ENCODE measurements at places on chromosomes 4 and X.

- no peak for DNase-seq
These were observed 5.4 kb downstream of the SLC25A6 start for GRCh38 chrX:1386338-1387127.

DNA sequence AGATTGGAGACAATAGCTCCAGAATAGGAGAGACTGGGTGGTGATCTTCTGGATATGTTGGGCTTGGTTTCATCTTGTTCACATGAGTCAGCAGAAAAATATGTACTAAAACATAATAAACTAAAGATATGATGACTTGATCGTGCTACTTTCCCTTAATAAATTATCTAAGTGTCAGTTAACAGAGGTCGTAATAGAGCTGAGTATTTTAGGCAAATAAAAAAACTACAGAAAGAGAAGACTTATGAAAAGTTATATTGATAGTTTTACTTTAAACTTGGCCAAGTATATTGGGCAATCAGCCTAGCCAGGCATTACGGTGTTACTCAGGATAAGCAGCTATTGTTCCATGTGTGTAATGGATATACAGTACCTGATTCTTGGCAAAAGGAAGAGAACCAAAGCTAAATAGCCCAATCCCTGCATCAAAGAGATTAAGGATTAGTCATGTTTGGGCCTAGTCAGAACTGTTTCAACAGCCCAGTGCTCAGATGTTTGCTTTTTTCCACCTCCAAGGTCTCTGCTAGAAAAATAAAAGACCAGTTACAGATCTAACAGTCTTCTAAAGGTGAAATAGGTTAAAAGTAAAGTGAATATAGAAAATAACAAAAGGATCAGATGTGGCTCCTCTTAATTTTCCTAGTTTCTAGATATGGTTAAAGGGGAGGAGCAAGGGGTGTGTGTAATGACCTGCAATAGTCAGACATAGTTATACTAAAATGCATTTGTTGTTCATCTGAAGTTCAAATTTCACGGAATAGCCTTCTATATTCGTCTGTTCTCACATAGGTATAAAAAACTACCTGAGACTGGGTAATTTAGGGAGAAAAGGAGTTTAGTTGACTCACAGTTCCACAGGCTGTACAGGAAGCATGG is 262.6 kb downstream of the ADGRL3 start:
- no peak for DNase-seq

DNA sequence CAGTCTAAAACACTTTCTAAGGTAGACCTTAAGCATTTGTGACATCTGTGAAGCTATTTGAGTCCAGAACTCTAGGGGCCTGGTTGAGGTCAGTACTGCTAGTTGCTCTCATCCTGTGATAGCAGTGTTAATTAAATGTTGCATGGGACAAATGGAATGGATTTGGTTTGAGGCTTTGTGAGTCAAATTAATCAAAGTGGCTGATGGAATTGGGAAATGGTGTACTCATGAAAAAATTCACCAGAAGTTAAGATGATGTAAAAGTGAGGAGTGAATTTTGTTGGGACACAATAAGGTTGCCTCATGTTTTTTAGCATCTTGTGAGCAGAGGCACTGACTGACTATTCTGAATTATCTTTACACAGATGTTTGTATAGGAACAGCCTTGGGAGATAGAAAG is 99.2 kb upstream of the ARSJ start:
- DNase-seq = no peak

DNA sequence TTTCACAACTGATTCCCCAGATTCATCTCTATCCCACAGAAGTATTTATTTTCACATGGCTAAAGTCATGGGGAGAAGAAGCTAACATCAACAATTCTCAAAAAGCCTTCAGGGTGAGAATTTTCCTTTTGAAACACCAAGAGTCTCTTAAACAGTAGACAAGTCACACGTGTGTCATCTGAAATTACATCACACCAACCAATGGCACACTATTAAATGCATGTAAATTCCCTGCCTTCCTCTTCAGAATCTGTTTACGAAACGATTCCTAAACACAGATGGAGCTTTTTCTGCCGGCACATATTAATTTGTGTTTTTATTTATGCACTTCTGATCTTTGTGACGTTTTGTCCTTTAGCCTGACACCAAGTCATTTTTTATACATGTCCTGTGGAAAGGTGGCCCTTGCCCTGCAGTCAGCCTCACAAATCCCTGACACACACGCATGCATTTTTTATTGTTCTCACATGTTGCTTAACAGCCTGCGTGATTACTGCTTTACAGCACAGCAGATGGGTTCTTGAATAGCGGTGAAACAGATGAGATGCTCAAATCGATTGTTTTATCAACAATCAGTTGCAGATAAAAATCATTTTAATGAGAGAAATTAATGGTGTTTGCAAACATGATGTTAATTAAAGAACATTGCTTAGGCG is 735.9 kb upstream of the TENM3 start:
- DNase-seq = no peak

- DNase-seq = no peak
These were observed 100.7 kb downstream of the SYNPO2 start for GRCh38 chr4:118989098-118990080.

- no peak for DNase-seq
These were observed 45.9 kb downstream of the NUDT6 start for GRCh38 chr4:122876456-122876855.

DNA sequence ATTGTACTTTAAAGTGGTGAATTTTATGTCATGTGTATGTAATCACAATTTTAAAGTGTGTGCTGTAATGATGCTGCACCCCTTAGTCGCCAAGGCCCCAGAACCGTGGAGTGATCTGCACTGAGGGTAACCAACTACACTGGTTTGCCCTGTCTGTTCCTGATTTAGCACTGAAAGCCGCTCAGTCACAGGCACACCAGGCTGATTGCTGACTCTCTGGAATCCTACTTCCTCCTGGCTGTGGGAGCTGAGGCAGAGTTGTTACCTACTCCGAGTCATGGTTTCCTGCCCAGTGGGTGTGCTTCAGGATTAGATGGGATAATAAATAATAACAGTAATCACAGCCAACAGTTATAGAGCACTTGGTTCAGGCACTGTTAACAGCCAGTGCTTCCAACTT is 645.4 kb downstream of the BCOR start:
- no peak for DNase-seq

DNA sequence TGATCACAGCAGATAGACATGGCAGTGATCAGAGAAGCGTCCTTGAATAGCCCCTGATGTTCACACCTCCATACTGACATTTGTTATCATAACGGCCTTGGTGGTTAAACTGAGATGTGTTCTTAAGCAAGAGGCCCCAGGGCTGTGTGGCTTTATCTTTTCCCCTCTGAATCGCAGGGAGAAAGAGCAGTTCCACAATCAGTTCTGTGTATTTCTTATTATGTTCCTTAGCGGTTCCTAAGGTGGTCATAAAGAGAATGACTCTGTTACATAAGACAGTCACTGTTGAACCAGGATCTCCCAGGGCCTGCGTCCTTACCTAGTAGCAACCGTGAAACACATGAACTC is 52.8 kb upstream of the CBR4 start:
- DNase-seq = no peak

DNA sequence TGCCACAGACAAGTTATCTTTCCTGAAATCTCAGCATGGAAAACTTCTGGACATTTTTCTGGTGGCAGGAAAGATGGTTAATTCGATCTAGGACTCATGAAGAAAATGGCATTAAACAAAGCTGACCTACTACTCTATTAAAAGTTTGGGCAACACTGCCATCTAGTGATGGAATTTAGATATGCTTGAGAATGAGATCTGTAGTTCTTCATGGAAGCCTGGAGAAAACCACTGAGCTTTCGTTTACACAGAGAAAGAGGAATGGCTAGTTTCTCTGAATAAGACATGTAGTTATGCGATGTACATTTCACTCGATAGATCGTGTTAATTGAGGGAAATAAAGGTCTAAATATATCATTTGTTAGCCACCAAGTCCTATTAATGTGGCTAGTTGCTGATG is 51.7 kb upstream of the CHRDL1 start:
- no peak for DNase-seq

DNA sequence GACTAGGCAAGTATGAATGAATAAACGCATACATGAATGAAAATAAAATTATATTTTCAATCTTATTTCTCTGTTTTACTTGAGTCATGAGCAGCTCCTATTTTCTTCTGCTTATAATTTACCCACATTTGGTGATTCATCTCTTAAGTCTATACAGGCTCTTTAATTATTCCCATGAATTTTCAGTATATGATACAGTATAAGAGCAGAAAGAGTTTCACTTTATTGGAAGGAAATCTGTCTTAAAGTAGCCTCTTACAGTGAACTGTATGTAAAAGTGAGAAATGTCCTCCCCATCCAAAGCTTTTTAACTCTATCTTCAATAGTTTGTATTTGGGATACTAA is 50.8 kb downstream of the TMEM165 start:
- DNase-seq = no peak

DNA sequence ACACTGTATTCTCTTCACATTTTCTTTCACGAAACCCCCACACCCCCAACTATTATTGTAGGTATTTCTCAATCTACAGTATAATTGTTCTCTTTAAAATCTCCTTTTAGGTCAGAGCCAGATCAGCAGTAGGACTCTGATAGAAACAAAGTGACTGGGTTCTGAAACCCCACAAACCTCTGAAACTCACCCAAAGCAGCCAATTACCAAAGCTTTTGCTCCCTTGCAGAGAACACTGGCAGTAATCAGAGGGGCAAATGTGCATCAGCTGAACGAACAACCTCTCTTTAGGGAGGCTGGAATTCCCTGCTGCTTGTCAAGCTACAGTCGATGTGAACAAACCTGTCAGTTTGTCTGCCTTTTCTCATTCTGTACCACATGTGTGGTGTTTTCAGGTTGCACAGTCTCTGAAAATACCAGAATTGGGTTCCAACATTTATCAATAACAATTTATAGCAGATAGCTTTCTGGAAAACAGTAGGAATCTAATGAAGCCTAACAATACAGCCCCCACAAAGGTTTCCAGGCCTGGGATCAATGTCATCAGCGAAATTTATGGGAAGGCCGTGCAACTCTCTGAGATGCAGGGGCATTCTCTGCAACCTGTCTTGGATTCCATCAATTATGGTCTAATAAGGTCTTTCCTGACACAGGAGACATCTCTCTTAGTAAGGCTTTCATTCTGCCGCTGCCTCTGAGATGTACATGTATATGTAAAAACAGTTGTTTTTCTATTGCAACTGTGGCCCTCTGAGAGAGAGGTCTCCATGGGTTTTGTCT is 395.9 kb downstream of the GPAT3 start:
- DNase-seq = no peak

- no peak for DNase-seq
These were observed 126.3 kb downstream of the RAPGEF2 start for GRCh38 chr4:159229164-159229563.

DNA sequence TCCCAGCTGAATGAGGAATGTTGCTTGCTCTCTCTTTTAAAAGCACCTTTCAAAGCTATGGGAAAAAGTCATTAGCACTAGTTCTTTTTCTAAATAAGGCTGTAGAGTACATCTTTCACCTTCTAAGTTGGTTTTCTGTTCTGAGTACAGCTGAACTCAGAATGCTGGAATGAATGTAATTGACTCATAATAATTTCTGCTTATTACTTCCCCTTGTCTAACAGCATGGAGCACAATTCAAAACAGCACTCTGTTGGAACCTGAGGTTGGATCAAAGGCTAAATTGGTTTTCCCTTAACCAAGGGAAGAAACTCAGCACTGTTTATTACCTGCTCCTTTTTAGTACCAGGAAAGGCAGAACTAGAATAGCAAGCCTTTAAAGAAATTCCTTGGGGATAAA is 33.5 kb upstream of the CYP2U1 start:
- DNase-seq = no peak

DNA sequence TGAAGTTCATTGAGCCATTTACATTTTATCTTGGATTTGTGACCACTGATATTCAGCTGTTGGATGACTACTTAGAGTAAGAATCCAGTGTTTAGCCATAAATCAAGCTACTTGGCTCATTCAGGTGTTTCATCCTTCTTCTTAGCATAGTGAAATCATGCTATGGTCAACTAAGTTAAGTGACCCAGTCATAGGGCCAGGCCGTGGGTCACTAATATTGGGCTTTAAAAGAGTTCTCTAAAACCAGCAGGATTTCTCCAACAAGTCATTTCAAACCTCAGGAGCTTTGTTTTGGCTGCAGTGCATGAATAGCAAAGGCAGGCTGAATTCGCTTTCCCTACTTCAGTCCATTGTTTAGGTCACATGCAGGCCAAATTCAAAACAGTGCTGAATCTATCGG is 181.0 kb downstream of the MAML3 start:
- DNase-seq = no peak

All from thoracic aorta (tissue), 2 donors.